Sigmoid colon (tissue), 7 donors: ENCODE measurements at places on chromosomes 7 and 10. TPM values are rescaled to one million over a fixed set of nuclear protein-coding genes. Genes with fewer than 3 reads are reported as not detected.

Gene GJC3
- 0.31 TPM for polyA plus RNA-seq

Gene SPDYE2
- not detected for polyA plus RNA-seq

Gene PTPRE
- polyA plus RNA-seq: 11.9 TPM

Gene UPK3B
- 0.92 TPM for polyA plus RNA-seq

Gene WIPF3
- polyA plus RNA-seq: 0.46 TPM

Gene HABP2
- polyA plus RNA-seq: not detected

Gene BLOC1S2
- polyA plus RNA-seq: 36.6 TPM

Gene ZNF786
- polyA plus RNA-seq: 1.2 TPM

Gene WDR11
- 18.5 TPM for polyA plus RNA-seq

Gene HUS1
- 22.8 TPM for polyA plus RNA-seq

Gene OLAH
- not detected for polyA plus RNA-seq

Gene ANKRD1
- polyA plus RNA-seq: 8.4 TPM

Gene SLC39A12
- not detected for polyA plus RNA-seq
